Ovary (tissue), 10 donors: ENCODE measurements at places on chromosomes 1 and 21. TPM values are rescaled to one million over a fixed set of nuclear protein-coding genes. Genes with fewer than 3 reads are reported as not detected.

The MYCL gene
- total RNA-seq = 2.2 TPM

- peak; percentile 70 for DNase-seq
Measured at GRCh38 chr1:9291914-9292360, 757 bp upstream of the SPSB1 start.

DNA sequence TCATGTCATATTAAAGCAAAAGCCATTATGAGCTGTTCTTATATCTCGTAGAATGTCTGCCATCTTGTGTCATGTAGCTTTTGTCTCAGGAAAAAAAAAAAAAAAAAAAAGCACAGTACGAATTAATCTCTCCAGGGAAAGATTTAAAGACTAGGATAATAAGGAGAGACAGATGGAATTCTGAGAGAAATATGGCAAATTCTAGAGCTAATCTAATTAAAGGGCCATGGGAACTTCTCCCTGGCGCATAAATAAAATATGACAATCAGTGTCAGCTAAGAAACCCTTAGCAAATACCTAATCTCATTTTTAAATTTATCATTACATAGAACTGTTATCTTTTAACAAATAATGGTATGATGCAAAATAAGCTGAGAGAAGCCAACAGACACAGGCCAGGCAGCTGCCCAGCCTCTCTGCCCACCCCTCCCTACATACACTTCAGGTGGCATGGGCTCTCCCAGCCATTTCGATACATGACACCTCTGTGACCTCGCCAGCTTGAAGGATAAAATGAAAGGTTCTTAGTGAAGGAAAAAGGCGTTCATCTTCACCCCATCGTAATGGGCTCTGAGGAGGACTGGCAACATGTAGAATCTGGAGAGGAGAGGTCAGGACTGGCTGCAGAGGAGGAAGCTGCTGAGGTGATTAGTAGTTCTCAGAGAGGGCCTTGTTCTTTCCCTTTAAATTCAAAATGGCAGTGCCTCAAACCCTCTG is 39.8 kb downstream of the DISC1 start:
- no peak for DNase-seq

DNA sequence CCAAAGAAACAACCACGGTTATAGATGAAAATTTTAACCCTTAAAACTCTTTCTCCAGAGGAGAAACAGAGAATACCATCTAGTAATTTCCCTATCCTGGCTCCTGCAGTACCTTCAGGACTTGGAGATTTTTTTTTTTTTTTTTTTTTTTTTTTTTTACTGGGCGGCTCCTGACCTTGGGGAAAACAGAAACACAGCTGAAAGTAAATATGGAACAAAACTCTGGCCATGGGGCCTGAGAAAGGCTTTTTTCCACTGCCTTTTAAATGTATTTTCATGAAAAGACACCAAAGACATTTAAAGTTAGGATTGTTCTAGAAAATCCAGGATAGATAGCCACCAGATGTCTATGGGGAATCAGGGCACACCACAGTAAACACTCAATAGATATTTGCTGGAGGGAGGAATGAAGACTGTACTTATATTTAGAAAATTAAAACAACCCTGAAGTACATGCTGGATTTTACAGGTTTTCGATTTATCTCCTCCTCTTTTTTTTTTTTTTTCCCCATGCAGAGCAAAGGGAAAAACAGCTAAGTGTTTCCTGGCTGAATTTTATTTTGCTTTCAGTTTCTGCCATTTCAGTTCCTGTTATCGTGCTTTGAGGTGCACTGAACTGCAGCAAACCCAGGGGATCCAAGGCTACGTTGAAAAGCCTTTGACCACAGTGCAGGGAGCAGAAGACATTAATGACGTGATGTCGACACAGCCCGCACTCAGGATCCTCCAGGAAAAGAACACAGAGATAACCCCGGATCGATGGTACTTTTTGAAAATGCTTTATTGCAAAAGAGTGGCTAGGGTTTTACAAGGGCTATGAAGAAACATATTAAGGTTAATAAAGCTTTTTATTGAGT is 35.7 kb upstream of the CNN3 start:
- peak; percentile 59 for DNase-seq

GRCh38 chr1:225824533-225824941 is 14.6 kb downstream of the EPHX1 start:
- no peak for DNase-seq
